ENCODE measurements at places on chromosomes 3 and 15.

GRCh38 chr3:18334837-18335601 is 90.1 kb downstream of the SATB1 start:
- DNase-seq: no peak

DNA sequence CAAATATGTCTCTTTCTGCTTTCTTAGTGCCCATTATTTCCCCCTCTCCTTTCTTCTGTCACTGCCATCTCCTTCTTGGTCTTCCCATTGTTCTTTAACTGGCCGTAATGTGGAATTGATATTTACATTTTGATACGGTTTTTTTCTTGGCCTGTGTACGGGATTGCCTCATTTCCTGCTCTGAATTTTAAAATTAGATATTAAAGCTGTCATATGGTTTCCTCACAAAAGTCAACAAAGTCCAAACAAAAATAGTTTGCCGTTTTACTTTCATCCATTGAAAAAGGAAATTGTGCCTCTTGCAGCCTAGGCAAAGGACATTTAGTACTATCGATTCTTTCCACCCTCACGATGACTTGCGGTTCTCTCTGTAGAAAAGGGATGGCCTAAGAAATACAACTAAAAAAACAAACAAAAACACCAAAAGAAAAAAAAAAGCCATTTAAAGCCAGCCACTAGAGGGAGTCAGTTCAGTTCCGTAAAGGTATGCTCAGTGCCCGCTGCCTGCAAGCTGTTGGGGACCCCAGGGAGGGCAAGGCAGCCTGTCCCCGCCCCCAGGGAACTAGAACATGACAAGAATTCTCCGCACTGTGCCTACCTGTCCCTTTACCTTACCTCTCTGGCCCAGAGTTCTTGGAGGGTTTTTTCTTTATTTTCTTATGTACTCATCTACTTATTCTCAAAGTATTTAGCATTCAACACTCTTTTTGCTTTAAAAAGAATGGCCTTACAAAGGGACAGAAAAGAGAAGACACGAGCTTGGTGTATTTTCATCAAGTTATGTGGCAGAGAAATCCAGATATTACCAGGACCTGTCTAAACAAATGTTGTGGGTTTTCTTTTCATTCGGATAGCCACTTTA is 30.0 kb upstream of the NR2E3 start:
- DNase-seq: peak; percentile 75

GRCh38 chr15:48052946-48053345 is 67.8 kb upstream of the SLC24A5 start:
- no peak for DNase-seq

- DNase-seq: peak; percentile 66
Measured at GRCh38 chr3:197298945-197299854, 788 bp upstream of the DLG1 start.

Data from GM12865 (cell line).